Activated T-helper 1 cell treated with anti-CD3 and anti-CD28 coated beads, Interleukin-12 subunit alpha, Interleukin-12 subunit beta, Interleukin-2, Interleukin-4 antibody, amounts not matched to agents 30 ng/mL and 10 ng/mL and 1 ng/mL, durations not matched to agents 14 hours and 24 hours and 36 hours (primary cell): ENCODE measurements at places on chromosomes 7 and 10. TPM values are rescaled to one million over a fixed set of nuclear protein-coding genes. Genes with fewer than 3 reads are reported as not detected.

Gene CXCL12
- total RNA-seq: not detected in 2 replicates

Gene GPER1
- not detected in 2 replicates for total RNA-seq

Gene SPDYE2B
- not detected in 2 replicates for total RNA-seq

Gene GNGT1
- not detected in 2 replicates for total RNA-seq

Gene LIPJ
- total RNA-seq: not detected in 2 replicates

GRCh38 chr7:151007469-151007898 lies 16.7 kb downstream of the NOS3 start:
- DNase-seq: no peak
- peak overlapping the region; percentile 71 for H3K27ac ChIP-seq
- no peaks in the 10 kb centered on the region for H3K27me3 ChIP-seq
- peak overlapping the region; percentile 81 for H3K4me3 ChIP-seq
- peaks cover 39% of the 10 kb centered on the region for H3K4me1 ChIP-seq

GRCh38 chr7:91165846-91166230 lies 98.4 kb upstream of the FZD1 start:
- H3K27ac ChIP-seq: no peak overlapping the region
- no peaks in the 10 kb centered on the region for H3K4me1 ChIP-seq
- no peak for DNase-seq
- peaks cover 2% of the 10 kb centered on the region for H3K27me3 ChIP-seq

GRCh38 chr10:4093438-4093837 lies 308.4 kb upstream of the KLF6 start:
- no peaks in the 10 kb centered on the region for H3K4me1 ChIP-seq
- H3K27ac ChIP-seq: no peak overlapping the region
- H3K4me3 ChIP-seq: no peak overlapping the region
- peaks cover 6% of the 10 kb centered on the region for H3K27me3 ChIP-seq
- DNase-seq: no peak

- H3K27me3 ChIP-seq: peaks cover 27% of the 10 kb centered on the region
- H3K4me3 ChIP-seq: no peak overlapping the region
- H3K36me3 ChIP-seq: no peaks in the 10 kb centered on the region
- no peaks in the 10 kb centered on the region for H3K4me1 ChIP-seq
- no peak overlapping the region for H3K27ac ChIP-seq
Observed at GRCh38 chr7:151992375-151992774, 33.1 kb upstream of the GALNT11 start.

GRCh38 chr7:132576721-132577085 lies 433 bp upstream of the PLXNA4 start:
- H3K27ac ChIP-seq: no peak overlapping the region
- no peaks in the 10 kb centered on the region for H3K36me3 ChIP-seq
- DNase-seq: no peak
- peaks cover 28% of the 10 kb centered on the region for H3K4me1 ChIP-seq
- H3K27me3 ChIP-seq: peaks cover 69% of the 10 kb centered on the region

GRCh38 chr7:44093102-44093641 lies 10.8 kb upstream of the POLM start:
- peaks cover 2% of the 10 kb centered on the region for H3K27me3 ChIP-seq
- no peaks in the 10 kb centered on the region for H3K36me3 ChIP-seq
- H3K4me3 ChIP-seq: no peak overlapping the region
- no peak overlapping the region for H3K27ac ChIP-seq
- DNase-seq: no peak

DNA sequence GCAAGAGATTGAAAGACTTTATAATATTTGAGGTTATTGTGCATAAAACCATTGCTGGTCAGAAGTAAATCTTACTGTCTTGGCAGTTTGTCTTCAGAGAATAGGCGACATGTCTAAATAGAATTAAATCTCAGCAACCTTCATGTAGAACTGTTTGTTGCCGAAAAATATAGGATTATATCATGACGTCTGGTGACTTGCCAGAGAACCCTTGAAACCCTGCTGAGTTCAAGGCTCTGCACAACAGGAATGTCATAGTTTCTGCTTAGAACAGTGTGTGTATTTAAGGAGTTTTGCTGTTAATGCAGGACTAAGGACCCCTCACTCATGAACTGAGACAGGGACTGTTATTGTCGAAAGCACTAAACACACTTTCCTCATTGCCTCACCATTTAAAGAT lies 206.4 kb upstream of the ETV1 start:
- H3K4me3 ChIP-seq: no peak overlapping the region
- no peaks in the 10 kb centered on the region for H3K27me3 ChIP-seq
- no peaks in the 10 kb centered on the region for H3K4me1 ChIP-seq
- no peaks in the 10 kb centered on the region for H3K36me3 ChIP-seq
- no peak for DNase-seq
- H3K27ac ChIP-seq: no peak overlapping the region
